ENCODE measurements at places on chromosomes 3 and 15.

DNA sequence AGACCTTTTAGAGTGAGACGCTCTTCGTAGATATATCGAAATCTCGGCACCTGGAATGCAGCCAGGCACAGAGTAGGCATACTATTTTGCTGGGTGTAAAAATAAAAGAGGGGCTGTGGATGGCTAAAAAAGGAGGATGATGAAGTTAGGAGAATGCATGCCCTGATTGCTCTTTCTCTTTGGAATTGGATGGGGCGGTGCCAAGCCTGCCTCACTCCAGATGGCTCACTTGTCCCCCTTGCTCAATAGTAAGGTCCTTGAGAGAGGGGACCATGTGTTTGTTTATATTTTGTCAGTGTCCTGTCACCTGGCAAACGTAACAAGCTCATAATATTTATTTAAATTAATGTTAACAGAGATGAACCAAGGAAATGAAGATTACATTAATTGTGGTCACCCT, 33.0 kb downstream of the SNRK start:
- no peak for DNase-seq

DNA sequence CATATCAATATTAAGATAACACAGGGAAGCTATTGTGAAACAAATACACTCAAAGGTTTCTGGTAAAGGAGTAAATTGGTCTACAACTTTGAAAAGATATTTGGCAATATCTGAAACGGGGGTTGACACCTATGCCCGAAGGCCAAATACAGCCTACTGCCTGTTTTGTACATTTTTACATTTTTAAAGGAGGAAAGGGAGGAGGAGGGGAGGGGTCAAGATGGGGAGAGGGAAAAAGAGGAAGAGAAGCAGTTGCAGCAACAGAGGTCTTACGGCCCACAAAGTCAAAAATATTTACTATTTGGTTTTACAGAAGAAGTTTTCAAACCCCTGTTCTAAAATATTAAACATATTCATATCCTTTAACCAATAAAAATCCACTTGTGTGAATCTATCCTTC, 94.2 kb downstream of the FMN1 start:
- DNase-seq: no peak

GRCh38 chr15:69609176-69609575, 156.6 kb downstream of the RPLP1 start:
- DNase-seq: no peak

DNA sequence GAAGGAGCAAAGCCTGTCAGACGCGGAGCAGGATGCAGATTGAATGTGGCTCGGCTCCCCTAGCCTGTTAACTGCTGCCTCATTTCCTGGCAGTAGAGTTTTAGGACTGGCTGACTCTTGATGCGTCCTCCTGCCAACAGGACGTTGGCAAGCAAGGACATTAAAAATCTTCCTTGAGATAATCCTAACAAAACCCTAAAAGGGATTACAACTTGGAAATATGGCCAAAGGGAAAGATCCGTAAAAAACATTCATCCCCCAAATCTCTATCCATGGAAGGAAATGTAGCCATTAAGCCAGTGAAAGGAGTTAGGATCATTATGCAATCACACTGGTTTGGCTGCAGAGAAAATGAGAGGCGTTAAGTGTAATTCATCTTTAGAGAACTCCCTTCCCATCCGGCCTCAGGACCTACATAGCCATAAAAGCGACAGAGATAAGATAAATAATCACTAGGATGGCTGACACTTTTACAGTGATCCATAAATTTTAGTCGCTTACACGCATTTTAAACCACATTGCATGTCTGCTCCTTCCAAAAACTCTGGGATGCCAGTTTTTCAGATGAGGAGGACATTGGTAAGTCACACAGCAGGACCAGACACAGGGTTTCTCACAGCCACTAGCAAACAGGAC, 44.5 kb upstream of the C3orf80 start:
- DNase-seq: peak; percentile 53

- no peak for DNase-seq
These were observed 38.5 kb downstream of the CD200R1L start for GRCh38 chr3:112808136-112808535.

- DNase-seq: no peak
These were observed 53.9 kb downstream of the TCAIM start for GRCh38 chr3:44392489-44392888.

- DNase-seq: no peak
These were observed 86.5 kb downstream of the PRICKLE2 start for GRCh38 chr3:64138656-64139375.

DNA sequence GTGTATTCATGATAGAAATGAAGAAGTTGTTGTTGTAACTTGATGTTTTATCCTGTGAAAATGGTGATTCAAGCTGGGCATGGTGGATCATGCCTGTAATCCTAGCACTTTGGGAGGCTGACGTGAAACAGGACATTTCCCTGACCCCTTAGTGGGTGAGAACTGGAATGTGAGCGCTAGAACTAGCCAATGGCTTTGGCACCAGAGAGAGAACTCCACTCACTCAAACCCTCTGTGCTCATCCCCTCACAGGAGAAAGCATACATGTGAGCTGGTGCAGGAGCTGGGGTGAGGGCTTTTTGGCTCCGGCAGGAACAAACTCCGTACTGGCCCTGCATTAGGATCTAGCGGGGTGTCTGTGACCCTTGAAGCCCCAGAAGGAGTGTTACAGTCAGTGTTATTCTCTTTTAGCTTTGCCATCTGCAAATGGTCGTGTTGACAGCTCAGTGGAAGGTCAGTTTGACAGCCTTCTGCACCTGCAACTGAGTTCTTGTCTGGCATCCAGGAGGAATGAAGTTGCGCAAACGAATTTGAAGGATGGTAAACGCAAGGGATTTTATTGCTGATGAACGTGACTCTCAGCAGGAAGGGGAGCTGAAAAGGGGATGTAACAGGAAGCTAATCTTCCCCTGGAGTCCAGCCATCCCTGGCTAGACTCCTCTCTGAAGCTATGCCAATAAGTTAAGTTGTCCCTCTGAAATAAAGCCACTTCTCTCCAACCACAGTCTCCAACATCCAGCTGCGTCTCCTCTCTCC, 1016.6 kb upstream of the CADM2 start:
- no peak for DNase-seq

GRCh38 chr3:10289787-10290355, 2.9 kb downstream of the GHRL start:
- DNase-seq: no peak

GRCh38 chr3:67557848-67558355, 96.5 kb downstream of the SUCLG2 start:
- DNase-seq: no peak

DNA sequence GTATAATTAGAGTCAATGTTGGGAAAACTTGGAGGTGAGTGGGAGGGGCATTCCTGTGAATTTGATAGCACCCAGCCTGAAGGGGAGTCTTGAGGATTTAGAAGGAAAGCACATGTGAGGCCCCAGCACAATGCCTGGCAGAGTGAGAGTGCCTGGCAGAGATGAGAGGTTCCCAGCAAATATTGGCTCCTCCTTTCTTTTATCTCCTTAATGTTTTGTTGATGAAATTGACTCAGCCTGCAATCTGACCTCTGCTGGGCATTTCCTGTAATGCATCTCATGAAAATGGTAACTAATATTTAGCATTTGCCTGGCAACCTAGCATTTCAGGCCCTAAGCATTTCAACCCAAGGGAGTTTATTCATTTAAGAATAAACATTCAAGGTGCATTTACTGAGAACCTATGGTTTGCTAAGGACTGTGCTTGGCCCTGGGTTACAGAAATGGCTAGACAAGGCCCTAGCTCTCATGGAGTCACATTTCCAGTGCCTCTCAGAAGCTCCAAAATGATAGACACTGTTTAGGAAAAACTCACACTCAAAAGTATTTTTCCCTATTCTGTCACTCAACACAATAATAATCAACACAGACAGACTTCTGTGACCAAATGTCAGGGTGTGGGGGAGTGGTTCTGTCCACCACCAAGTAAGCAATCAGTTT, 19.0 kb downstream of the PDHB start:
- DNase-seq: no peak

GRCh38 chr3:55746808-55747413, 259.8 kb upstream of the WNT5A start:
- no peak for DNase-seq

GRCh38 chr3:104886220-104886995, 480.3 kb upstream of the ALCAM start:
- DNase-seq: no peak

DNA sequence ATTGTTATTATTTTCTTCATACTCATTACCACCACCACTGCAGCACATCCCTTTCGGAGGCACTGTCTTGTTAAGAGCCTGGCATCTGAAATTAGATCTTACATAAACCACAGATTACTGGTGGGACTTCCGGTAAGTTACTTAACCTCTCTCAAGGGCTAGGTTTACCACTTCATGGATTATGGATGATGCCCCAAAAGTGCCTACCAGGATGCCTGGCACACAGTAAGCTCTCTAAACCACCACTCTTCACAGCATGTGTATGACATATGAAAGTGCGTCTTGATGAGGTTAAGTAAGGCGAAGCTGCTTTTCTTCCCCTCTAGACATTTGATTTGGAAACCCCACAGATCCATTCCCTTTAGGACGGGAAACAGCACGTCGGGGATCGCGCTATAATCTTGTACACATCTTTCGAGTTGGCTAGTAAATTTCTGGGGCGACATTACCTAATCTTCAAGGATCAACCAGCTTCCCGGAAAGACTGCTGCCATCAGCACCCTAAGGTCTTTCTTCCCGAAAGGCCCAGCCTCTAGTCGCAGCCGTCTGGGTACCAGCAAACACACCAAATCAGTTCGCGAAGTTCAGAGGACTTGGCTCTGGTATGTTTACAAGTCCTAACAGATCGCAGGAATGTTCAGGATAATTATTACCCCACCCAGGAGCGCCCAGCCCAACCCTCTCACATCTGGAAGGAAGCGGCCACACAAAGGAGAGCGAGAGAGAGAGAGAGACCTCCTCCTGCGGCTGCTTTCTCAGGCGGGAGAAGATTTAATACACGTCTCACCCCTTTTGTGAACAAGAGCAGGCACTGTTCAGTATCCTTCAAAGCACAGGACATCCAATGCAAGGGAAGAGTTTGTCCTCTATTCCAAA, 155.1 kb upstream of the FRMD4B start:
- no peak for DNase-seq

DNA sequence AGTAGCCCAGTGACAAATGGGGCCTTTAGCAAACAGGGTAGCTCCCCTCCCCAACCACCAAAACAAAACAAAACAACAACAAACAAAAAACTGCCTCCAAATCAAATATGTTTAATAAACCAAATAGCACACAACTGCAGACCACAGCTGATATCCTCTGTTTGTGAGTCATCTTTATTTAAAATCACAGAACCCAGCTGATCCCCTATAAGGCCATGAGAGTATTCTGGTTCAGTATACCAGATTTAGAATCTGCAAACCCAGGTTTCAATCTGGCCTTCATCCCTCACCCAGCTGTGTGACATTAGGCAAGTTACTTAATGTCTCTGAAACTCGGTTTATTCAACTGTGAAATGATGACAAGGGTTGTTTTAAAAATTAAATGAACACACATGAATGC, 124.5 kb downstream of the SUCLG2 start:
- no peak for DNase-seq

GRCh38 chr15:31031471-31032067, 40.1 kb upstream of the MTMR10 start:
- no peak for DNase-seq

DNA sequence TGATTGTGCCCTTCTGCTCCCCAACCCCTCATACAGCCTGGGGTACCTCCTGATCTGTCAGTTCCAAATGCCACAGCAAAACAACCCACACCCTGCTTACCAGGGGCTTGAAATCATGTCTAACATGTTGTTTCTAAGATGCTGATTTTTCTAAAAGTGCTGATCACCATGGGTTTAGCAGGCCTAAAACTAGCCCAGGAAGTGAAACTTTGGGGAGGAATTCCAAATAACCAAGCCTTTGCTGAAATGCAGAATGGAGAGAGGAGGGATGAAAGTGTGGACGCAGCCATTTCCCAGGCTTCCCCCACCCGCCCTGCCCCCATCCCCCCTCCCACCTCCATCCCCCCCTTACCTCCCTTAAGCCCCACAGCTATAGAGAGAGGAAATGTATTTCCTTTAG, 2.0 kb upstream of the HRH1 start:
- no peak for DNase-seq

GRCh38 chr3:135556174-135556573, 409.4 kb upstream of the PPP2R3A start:
- DNase-seq: no peak

- no peak for DNase-seq
These were observed 306.4 kb upstream of the ROPN1 start for GRCh38 chr3:124298301-124298700.

- DNase-seq: no peak
These were observed 20.1 kb downstream of the SLC12A8 start for GRCh38 chr3:125192190-125193035.

- no peak for DNase-seq
These were observed 56.9 kb upstream of the MANF start for GRCh38 chr3:51328206-51328605.

- DNase-seq: no peak
These were observed 41.7 kb upstream of the LIMD1 start for GRCh38 chr3:45552794-45553371.

DNA sequence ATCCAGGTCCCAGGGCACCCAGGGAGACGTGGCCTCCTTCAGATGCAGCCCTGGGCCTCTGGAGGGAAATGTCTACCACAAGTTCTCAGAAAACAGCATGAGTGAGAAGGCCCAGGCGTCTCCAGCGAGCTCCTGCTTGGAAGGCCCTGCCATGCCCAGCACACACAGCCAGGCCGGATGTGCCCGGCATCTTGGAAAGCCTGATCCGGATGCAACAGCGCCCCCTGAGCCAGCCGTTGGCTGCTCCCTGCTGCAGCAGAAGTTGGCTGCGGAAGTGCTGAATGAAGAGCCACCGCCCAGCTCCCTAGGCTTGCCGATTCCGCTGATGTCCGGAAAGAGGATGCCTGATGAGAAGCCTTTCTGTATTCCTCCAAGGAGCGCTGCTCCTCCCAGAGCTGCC, 856 bp downstream of the NPAP1 start:
- DNase-seq: no peak

DNA sequence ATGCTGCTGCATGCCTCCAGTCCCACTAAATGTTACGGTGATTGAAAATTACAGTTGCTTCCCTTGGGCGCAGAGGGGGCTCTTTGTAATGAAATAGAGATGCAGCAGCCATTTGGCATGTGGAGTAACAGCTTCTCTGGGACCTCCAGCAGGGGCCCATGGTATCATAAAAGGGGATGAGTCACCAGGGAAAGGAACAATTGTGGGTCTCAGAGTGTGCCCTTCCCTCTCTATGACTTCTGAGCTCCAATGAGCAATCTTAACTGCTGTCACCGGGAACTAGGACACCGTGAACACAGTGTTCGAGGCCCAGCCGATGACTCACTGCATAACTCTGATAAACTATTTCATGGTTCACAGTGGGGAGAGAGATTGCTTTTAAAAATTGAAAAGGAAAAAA, 164.8 kb upstream of the NUDT16 start:
- DNase-seq: peak; percentile 95

- no peak for DNase-seq
These were observed 531.3 kb upstream of the UBE2E2 start for GRCh38 chr3:22671848-22672247.

DNA sequence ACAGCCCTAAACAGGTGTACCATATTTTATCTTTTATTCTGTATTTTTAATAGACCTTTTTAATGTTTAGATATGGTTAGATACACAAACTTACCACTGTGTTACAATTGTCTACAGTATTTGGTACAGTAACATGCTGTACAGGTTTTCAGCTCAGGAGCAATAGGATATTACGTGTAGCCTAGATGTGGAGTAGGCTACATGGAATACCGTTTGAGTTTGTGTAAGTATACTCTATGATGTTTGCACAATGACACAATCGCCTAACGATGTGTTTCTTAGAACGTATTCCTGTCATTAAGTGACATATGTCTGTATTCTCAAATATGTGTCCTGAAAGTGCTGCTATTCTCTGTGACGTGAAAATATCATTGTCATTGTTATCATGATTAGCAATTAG, 62.6 kb downstream of the MFSD1 start:
- no peak for DNase-seq

All from skeletal muscle cell (primary cell).